MG63 (cell line): ENCODE measurements at places on chromosomes 16 and 17.

- no peak for DNase-seq
Measured at GRCh38 chr17:13843862-13844635, 225.3 kb upstream of the COX10 start.

- DNase-seq: no peak
Measured at GRCh38 chr17:2395258-2396181, 5.3 kb downstream of the MNT start.

DNA sequence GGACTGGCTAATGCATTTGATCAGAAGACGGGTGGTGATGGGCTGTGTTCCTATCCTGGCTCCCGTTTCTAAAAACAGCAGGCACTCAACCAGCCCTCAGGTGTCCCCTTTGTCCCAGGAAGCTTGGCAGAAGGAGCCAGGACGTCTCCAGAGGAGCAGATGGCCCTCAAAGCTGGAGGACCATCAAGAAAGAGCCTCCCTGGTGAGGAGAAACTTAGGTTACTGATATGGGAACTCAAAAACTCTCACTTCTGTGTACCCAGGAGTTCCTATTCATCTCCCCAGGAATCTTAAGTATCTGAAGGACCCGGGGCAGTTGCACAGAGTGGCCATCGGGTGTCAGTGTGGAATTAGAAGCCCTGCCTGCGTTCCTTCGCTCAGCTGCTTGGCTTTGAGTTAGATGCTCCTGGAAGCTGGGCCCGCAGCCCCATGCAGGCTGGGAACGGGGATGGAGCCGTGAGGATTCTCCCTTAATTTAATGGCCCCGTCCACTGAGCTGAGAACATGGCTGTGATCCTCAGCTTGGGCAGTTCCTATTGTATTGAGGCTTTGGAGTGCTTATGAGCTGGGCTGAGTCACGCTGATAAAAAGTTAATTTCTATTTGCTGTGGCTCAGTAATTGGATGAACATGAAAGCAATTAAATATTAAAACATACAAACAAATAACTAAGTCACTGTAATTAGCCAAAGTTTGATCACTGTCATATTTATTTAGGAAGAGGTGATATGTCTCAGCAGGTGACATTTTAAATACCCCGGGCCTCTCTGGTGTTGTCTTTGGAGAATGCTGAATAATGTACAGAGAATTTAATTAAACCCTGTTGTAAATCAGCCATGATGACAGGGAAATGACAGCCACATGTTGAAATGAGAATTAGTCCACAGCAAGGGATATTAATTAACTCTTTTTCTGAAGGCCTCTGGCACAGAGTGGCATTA, 402.1 kb downstream of the SEC14L1 start:
- peak; percentile 68 for DNase-seq

DNA sequence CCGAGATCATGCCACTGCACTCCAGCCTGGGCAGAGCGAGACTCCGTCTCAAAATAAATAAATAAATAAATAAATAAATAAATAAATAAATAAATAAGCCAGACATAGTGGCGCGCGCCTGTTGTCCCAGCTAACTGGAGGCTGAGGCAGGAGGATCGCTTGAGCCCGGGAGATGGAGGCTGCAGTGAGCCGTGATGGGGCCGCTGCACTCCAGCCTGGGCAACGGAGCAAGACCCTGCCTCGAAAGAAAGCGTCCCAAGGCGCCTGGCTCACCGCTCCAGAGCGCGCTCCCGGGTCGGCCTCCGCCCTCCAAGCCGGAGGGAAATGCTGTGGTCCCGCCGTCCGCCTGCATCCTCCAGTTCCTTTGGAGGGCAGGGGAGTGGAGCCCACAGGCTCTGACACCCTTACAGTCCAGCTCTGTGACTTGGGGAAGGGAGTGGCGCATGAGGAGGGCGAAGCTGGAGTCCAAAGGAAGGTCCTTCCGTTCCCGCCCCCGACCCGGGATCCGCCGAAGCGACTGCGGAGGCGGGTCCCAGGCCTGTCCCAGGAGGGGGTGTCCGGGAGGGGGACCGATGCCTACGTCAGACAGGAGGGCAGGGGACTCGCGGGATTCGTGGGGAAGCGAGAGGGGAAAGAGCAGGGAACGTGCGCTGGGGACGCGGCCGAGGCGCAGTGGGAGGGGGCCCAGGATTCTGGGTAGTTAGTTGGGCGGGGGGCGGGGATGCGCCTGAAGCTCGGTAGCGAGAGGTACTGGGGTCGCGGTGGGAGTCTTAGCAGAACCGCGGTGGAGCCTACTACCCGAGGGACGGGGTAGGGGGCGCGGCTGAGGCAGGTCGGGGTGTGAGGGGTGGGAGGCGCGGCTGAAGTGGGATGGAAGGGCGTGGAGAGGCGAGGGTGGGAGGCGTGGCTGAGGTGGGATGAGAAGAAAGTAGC, 8.4 kb upstream of the TRPV2 start:
- DNase-seq: no peak

DNA sequence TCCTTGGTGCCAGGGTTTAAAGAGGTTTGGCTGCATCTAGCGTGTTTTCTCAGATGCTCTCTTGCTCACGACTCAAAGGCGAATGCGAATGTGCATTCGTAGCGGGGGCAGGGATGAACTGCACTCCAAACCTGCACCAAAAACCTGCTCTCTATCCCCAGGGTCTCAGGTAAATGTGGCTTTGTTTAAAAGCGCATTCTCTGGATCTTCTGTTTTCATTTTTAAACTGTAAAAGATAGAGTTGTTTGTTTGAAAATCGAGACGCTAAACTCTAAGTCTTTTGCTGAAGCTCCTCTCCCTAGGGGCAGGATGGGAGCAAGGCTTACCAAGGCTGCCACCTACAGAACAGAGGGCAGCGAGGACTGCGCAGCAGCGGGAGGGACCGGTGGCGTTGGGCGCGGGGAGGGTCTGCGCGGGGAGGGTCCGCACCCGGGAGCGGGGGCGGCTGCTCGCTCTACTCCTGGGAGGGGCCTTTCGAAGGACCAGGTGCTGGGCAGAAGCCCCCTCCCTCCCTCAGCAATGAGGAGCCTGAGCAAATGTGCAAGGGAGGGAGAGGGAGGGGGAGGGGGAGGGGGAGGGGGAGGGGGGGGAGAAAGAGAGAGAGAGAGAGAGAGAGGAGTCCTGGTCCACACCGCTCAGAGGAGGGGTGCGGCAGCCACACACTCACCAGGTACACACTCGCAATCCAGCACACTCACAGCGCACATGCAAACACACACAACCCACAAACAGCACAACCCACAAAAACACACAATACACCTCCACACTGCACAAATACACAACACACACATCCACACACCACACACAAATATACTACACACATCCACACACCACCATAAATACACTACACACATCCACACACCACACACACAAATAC, 142.8 kb downstream of the GRIN2A start:
- DNase-seq: peak; percentile 37

DNA sequence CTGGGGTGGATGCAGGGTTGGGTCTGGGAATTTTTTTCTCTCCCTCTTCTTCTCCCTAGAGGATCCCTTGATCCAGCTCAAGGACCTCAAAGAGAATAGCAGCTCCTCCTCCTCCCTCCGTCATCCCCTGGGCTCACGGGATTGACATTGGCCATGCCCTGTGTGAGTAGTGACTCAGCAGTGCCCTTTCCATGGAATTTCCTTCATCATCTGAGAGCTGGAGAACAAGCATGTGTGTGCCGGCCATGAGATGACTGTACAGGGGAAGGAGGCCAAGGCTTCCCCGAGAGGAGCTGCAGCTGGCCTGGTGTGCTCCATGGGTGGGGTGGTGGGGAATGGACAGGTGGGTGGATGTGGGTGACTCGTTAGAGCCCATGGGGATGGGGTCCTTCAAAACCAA, 8.9 kb upstream of the WSCD1 start:
- peak; percentile 87 for DNase-seq

DNA sequence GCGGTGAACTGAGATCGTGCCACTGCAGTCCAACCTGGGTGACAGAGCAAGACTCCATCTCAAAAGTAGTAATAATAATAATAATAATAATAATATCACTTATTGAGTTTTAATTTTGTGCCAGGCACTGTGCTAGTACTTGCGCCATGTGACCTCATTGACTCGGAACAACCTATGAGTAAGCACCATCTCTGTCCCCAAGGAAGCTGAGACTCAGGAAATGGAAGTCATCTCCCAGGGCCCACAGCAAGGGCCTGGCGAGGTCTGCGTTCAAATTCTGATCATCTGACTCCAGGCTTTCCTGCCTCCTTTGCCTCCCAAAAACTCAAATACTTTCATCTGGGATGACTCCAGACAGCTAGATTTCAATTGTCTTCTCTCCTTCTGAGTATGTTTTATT, 162.9 kb downstream of the SEC14L1 start:
- peak; percentile 58 for DNase-seq

DNA sequence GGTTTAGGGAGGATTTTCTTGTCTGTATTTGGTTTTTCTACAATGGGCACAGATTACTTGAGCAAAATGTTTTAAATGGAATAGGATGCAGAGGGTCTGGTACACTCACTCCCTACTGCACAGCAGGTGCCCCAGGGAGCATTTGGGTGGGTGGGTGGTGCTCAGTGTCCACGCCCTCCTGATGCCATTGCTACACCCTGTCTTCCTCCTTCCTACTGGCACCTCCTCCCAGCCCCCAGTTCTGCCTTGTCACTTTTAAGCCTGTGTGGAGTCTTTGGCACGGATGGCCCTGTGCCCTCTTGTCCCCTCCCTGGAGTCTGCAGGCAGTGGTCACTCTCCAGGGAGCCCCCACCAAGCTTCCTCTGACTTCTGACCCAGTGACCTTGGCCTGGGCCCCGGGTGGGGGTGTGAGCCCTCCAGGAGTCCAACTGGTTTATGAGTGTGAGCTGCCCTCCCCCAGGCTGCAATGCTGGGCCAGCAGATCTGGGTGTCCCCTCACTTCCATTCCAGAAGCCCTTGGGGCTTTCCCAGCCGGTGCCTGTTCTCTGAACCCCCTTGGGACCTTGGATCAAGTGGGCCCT, 15.5 kb downstream of the LLGL2 start:
- no peak for DNase-seq

DNA sequence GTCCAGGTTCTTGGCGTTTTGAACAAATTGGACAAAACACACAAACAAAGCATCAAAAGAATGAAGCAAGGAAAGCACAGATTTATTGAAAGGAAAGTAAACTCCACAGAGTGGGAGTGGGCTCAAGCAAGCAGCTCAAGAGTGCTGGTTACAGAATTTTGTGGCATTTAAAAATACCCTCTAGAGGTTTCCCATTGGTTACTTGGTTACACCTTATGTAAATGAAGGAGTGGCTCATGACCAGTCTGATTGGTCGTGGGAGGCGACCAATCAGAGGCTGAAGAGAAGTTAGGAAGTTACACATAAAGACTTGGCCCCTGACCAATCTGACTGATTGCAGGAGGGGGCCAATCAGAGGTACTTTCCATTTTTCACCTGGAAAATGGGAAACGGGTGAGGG, 1373.8 kb upstream of the GOT2 start:
- no peak for DNase-seq

DNA sequence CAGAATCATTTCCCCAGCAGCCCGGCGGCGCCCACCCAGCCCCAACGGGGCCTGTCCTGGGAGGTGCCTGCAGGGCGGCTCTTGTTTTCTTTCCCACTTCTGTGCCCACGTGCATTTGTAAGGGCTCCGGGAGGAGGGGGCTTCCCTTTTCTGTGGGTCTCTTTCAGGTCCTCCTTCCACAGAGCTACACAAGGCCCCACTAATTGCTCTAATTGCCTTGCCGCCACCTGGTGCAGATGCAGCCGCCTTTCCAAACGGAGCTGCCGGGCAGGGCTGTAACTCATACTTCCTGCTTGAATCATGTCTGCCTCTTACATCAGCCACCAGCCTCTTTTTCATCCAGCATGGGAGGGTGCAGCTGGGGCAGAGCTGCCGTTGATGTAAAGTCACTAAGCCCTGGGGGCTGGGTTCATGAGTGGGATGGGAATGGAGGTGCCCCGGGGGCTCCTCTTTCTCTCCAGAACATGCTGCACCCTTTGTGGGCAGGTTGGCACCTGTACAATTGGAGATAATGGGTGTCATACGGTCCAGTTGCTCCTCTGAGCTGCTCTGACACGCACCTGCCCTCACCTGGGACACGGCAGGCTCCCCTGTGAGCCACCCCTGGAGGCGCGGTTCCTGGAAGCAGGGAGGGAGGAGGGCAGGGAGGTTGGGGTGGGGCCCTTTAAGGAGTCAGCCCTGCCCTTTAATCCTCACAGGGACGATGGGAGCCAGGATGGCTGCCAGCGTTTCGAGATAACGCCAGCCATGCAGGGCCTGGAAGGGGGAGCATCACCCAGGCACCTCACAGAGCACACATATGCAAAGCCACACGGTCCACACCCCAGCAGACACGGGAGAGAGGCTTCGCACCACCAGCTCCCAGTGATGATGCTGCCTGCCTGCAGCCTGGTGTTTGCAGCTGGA, 41.1 kb upstream of the KLHDC4 start:
- DNase-seq: peak; percentile 86

DNA sequence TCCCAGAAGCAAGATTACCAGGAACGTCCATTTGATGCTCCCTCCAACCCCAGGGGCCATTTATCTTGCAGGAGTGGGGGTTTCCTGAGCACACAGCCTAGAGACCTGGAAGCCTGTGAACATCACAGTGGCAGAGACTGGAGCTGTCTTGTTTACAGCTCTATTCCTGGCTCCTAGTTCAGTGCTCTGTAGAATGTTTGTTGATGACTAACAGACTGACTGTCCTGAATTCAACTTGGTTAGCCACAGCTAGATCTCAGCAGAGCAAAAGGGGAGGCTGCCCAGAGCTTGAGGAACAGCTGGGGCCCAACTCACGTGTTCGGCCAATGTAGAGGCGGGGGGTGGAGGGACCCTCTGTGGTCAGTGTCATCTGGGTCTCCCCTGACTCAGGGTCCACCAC, 6.6 kb downstream of the ERN2 start:
- DNase-seq: no peak

DNA sequence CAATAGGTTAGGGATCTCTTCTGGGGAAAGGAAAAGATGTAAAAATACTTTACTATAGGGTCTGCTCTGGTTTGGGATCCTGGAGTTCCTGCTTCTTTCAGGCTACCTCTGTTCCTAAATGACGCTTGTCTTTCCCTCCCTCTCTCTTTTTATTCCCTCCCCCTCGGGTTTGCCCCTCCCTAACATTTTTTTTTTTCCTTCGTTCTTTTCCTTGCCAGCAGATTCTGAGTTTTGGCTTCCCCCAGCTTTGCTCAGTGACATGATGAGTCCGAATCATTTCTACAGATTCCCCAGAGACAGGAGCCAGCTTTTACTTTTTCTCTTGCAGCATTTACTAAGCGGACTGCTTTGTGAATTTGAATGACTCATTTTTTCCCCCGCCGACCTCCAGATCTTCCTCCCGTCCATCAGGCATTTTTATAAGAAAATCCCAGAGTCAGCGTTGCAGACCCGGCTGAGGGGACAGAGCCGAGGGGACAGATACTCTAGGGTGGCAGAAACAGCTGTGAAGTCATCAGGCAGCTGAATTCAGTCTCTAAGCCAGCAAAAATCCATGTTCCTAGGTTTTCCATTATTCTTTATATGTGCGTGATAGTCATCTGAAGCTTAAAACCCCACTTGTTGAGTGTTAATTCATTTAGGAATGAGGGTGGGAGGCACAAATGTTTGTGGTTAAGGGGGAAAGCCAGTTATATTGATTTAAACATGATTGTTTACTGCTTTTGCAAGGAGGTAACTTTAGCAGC, at the start of gene TMEM100:
TSS of gene TMEM100 (minus strand) at position 123 of the 746 bp plus-strand sequence. CDS start 1,794 bp downstream, outside the sequence.
- DNase-seq: peak; percentile 39

DNA sequence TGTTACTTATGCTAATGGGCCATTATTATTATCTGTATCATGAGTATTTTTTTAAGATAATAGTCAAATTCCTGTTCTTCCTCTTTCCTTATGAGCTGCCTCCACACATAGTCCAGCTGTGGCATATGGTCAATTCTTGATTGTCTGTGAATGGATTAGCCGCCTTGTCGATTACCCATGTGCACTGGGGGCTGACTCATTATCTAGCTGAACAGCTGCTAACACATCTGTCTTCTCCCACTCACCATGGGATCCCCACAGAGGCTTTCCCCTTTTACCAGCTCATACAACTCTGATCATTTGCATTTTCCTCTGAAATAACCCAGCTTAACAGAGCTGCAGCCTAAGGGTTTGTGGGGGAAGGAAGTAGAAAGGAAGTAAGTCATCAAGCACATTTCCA, 915.0 kb downstream of the CDH11 start:
- DNase-seq: no peak
